Activated CD8-positive, alpha-beta T cell treated with anti-CD3 and anti-CD28 coated beads, Interleukin-2, amount 10 ng/mL, durations not matched to agents 7 days and 5 days (primary cell): ENCODE measurements at places on chromosomes 16 and 17. TPM values are rescaled to one million over a fixed set of nuclear protein-coding genes. Genes with fewer than 3 reads are reported as not detected.

DNA sequence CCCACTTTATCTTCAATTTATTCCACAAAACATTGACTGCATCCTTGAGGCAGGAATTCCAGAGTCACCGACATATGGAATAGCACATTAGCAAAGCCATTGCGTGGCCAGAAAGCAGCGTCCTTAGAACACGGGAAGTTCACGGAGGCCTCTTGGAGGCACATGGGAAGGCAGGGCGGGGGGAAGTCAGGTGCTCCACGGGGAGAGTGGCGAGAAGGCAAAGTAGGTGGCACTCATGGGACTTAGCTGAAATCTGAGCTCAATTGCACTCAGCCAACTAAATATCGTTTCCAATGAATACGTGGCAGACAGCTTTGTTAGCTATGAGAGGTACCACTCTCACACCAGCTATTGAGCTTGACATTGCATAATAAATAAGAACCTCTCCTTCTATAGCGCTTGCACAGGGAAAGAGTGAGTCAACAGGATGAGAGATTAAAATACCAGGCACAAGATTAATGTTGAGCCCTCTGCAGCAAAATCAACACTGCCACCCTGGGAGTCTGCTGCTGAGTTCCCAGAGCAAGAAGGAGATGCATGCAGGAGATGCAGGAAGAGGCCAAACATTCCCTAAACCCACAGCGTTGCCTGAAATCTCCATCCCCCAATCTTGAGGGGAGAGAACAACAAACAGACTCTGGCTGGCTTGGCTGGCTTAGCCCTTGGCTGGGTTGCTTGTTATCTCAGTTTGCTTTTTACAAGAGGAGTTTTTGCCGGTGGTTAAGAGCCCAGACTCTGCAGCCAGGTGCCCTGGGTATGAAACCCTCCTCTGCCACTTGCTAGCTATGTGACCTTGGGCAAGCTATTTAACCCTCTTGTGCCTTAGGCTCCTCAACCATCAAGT lies 28.8 kb downstream of the ABCC12 start:
- no peak overlapping the region for H3K27ac ChIP-seq
- no peaks in the 10 kb centered on the region for H3K36me3 ChIP-seq
- no peaks in the 10 kb centered on the region for H3K4me1 ChIP-seq
- no peak overlapping the region for H3K4me3 ChIP-seq
- no peak for DNase-seq

- H3K27ac ChIP-seq: no peak overlapping the region
- peak; percentile 4 for DNase-seq
- H3K27me3 ChIP-seq: no peaks in the 10 kb centered on the region
- no peaks in the 10 kb centered on the region for H3K36me3 ChIP-seq
- H3K4me1 ChIP-seq: peaks cover 34% of the 10 kb centered on the region
These were observed 6.3 kb upstream of the CBFB start for GRCh38 chr16:67022531-67023214.

DNA sequence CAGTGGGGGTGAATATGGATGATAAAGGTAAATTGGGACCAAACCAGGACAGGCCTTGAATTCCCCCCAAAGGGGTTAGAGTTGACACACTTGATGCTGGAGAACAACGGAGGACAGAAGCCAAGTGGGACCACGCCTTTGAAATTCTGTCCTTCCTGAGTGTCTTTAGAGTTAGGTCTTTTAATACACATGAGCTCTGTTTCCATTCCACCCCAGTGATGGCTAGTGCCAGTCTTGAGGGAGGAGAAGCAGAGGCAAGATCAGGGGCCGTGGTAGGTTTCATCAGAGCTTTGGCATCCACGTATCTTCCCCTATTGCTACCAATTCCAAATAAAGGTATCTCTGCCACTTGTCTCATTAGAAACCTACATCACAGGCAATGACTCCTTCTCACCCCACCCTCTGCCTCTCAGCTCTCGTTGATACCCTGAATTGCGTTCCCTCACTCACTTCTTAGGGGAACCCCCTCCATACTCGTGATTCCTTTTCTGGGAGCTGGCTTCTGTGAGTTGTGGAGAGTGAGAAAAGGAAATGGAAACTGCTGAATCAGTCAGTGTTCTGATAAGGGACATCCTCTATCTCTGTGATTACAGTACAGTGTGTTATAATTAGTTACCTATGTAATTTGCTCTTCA lies 2.4 kb upstream of the CCL3L1 start:
- DNase-seq: peak; percentile 38
- H3K27me3 ChIP-seq: peaks cover 20% of the 10 kb centered on the region
- no peaks in the 10 kb centered on the region for H3K36me3 ChIP-seq
- H3K27ac ChIP-seq: peak overlapping the region; percentile 4
- H3K4me1 ChIP-seq: peaks cover 69% of the 10 kb centered on the region
- no peak overlapping the region for H3K4me3 ChIP-seq

- no peak overlapping the region for H3K27ac ChIP-seq
- H3K36me3 ChIP-seq: no peaks in the 10 kb centered on the region
- no peaks in the 10 kb centered on the region for H3K27me3 ChIP-seq
- no peak overlapping the region for H3K4me3 ChIP-seq
These were observed 211.9 kb downstream of the STX8 start for GRCh38 chr17:9363440-9364350.

The FBXW10 gene
- not detected for total RNA-seq
